ENCODE measurements at places on chromosomes 7 and 10.

DNA sequence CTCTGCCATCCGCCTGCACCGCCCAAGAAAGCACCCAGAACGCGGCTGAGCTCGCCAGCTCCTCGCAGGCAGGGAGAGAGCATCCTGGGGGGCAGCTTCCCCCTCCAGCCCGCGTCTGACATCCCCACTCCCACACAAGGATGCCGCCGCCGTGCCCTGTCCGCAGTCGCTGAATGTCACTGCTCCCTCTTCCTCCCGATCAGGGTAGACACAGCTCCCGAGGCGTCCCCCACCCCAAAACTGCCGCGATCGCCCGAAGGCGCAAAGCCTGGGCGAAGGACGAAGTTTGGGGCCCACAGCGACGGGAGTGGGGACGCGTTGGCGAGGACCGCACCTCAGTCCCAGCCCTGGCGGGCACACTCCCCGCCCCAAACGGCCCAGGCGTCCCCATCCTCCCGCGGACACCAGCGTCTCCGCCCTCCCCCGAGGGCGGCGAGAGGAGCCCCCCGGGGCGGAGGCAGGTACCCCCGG, 1.5 kb upstream of the KAT6B start:
- DNase-seq, result no peak

DNA sequence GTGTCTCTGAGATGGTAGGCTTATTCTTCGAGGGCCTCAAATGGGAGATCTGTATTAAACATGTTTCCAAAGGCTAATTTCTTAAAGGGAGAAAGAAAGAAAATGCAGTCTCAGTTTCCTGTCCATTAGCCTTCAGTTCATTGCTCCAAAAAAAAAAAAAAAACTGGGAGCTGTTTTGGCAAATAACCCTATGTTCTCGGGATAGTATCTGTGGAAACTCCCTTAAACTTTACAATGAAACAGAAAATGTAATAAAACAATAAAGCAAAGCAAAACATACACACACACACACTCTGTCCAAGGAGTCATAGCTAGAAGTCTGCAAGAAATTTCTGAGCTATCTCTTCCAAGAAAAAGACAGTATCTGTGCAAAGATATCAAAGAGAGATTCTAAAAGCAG, 172.5 kb upstream of the CELF2 start:
- no peak for DNase-seq

GRCh38 chr7:151894111-151895007, 17.4 kb upstream of the PRKAG2 start:
- DNase-seq, result no peak

DNA sequence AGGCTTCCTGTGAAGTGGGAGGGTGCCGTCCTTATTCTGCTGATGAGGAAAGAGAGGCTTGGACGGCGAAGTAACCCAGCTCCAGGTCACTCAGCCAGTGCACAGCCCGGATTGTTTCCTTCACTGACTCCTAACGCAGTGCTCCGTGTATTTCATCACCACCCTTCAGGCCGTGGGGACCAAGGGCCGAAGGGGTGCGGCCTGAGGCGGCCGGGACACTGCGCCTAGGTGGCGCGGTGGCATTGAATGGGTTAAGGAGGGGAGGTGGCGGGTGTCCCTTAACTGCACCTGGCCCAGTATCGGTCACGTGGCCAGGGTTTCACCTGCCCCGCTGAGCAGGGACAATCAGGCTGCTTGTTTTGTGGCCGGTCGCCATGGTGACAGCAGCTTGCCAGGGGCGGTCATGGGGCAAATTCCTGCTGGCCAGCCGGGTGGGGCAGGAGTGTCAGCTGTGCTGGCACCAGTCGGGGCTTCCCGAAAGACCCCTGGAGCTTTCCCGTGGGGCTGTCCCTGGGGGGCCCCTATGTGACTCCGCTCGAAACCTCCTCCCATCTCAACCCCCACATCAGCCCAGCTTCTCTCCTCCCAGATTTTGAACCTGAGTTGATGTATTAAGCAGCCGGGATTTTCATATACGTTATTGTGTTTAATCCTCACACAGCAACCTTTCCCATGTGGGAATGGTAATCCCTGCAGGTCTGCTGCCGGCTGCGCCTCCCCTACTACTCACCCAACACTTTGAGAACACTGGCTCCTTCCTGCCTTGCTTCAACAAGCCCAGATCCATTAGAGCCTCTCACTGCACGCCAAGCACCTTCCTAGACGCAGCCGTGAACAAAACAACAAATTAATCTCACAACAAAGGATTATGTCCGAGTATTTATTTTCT, 4.4 kb upstream of the ABHD11 start:
- DNase-seq, result no peak

DNA sequence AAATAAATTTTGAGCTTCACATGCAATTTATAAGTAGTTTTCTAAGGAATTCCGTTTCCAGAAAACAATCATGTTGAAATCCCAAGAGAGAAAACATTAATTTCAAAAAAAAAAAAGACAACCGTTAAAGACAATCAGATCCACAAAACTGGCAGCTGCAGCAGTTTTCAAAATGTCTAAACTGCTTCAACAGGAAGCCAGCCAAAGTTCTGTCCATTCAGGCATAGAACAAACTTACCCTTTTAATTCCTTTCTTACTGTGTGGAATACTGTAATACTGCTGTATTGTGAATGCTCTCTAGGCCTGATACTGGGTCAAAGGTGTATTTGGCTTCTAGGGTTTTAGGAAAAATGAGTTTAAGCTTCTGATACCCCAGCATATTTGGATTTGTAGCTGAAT, 31.6 kb downstream of the HOXA1 start:
- no peak for DNase-seq

- no peak for DNase-seq
These were observed 417.9 kb downstream of the ANKRD7 start for GRCh38 chr7:118642396-118642795.

- no peak for DNase-seq
These were observed 30.8 kb downstream of the ELAPOR2 start for GRCh38 chr7:87028636-87029035.

All from activated T-cell treated with anti-CD3 and anti-CD28 coated beads for 4 hours (primary cell).